T-helper 2 cell treated with Interferon-gamma antibody and Interleukin-4, amounts not matched to agents 5 μg/mL and 100 μg/mL, for 36 hours (primary cell): ENCODE measurements at places on chromosomes 5 and 9.

DNA sequence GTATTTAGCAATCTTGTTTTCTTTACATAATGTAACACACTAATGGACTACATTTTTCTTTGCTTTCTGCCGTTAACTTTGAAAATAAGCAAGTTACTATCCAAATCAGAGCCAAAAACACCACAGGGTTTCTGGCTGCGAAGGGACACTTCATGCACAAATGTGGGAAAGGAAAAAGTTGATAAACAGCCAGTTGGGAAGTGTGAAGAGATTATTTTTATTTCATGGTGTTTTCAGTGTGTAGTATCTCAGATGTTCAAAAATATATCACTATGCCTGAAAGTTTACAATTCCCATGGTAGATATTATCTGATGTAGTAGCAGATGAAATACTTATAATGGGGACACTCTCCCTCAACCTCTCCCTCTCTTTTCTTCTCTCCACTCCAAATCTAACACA, 135.3 kb downstream of the CETN3 start:
- DNase-seq: no peak

- DNase-seq: no peak
Observed at GRCh38 chr9:93308676-93309075, 124.7 kb downstream of the WNK2 start.

DNA sequence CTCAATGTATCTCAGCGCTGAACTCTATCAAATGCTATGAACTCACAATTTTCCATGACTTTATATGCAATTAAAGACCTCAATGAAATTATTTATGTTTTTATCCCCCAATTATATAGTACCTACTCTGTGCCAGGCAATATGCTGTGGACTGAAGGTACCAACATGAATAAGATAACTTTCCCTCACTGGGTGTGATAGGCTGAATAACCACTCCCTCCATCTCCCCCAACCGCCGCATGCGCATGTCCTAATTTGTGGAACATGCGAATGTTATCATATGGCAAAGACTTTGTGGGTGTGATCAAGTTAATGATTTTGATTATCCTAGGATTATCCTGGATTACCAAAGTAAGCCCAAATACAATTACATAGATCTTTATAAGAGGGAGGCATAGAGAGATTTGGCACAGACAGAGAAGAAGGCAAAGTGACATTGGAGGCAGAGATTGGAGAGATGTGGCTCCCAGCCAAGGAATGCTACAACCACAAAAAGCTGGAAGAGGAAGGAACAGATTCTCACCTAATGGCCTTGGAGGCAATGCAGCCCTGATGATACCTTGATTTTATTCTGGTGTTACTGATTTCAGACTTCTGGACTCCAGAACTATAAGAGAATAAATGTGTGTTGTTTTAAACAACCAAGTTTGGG, 149.1 kb upstream of the VCAN start:
- DNase-seq: no peak

GRCh38 chr9:132008855-132009812, 70.5 kb downstream of the MED27 start:
- no peak for DNase-seq

GRCh38 chr5:60023255-60023654, 129.7 kb upstream of the PDE4D start:
- DNase-seq: no peak

DNA sequence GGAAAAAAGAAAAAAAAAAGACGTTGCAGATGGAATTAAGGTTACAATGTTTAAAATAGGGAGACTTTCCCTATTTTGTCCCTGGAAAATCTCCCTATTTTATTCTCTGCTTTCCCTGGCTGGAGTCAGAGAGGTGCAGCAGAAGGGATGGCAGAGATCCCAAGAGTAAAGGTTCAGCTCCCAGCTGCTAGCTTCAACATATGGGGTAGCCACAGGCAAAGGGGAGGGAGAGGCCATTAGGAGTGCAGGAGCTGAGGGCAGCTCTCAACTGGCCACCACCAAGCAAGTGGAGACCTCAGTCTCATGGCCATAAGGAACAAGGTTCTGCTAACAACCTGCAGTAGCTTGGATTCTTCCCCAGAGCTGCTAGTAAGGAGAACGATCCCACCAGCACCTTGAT, 367.0 kb upstream of the DAP start:
- DNase-seq: no peak

- DNase-seq: no peak
Observed at GRCh38 chr9:97714435-97714834, 17.3 kb upstream of the XPA start.

DNA sequence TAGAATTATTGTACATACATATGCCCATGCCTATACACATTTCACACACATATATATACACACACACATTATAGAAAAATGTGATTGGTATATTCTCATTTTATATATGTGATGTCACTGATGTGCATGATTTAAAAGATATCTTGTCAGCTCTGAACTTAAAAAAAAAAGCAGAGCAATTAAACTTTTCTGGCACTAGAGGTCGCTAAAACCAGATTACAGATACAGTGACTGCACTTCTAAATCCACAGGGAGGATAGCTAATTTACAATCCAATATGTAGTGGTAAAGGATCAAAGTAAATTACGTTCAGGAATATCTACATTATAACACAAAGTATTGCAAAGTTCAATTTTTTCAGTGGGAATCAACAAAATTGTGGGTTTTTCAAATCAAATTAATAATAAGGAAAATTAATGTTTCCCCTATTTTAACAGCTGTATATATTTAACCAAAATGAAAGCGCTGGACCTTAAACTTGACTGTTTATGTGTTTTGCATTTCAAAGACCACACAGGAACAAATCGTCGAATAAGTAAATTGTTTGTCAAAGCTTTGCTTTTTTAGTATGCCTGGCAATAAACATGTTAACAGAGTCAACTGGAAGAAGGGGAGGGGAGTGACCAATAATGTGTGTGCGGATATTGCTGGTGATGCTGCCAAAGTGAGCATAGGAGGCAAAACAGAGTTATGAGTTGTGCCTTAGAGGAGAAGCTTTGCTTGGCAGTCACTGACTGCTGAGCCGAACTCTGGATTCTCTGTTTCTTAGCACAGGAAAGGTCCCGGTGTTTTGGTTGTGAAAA, 1201.4 kb upstream of the C9orf72 start:
- DNase-seq: no peak

DNA sequence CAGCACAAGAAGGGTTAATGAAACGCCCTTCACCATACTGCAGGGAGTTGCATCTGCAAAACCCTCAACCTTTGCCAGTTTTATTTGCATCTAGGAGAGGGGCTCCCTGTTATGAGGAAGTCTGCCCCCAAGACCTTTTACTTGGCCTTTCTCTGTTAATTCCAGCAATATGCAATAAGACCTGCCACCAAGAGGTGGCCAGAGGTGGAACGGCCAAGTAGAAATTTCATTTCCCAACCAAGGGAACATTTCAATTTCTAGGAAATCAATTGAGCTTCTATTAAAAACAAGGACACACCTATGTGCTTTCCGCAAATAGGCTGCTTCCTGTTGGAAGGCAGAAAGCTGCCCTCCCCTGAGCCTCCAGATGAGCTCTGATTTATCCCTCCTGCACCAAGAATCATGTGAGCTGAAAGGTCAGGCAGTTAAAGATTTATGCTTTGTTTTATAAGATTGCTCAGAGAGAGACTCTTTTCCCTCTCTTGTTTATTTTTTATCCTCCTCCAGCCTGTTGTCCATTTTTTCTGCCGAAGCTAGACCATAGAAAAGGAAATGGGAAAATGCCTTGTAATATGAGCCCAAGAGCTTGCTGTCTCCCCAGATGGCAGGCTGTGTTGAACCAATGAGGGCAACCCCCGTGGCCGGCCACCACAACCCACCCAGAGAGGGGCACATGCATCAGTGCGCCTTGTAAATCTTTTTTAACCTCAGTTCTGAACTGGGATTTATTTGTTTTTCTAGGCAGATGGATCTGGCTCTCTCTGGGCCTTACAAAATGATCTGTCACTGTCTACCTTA, 572.8 kb downstream of the TLE1 start:
- no peak for DNase-seq

GRCh38 chr9:108386859-108387384, 468.9 kb downstream of the ACTL7B start:
- no peak for DNase-seq

GRCh38 chr5:175328687-175329086, 115.3 kb downstream of the DRD1 start:
- no peak for DNase-seq

- DNase-seq: no peak
Observed at GRCh38 chr5:150613991-150614660, 26.3 kb upstream of the SYNPO start.

- DNase-seq: no peak
Observed at GRCh38 chr9:89766991-89767390, 162.2 kb downstream of the GADD45G start.

- DNase-seq: no peak
Observed at GRCh38 chr5:44565902-44566301, 176.7 kb upstream of the FGF10 start.

DNA sequence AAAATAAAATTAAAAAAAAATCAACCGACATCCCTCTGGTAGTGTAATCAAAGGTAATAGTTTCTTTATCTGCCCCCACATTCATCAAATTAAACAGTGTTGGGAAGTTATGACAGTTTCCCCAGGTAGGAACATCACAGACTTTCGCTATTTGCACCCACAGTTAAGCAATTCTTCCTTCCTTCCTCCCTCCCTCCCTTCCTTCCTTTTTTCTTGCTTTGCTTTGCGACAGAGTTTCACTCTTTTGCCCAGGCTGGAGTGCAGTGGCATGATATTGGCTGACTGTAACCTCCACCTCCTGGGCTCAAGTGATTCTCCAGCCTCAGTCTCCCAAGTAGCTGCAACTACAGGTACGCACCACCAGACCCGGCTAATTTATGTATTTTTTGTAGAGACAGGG, 10.8 kb upstream of the BICD2 start:
- no peak for DNase-seq

- no peak for DNase-seq
Observed at GRCh38 chr9:105341434-105342146, 97.1 kb downstream of the SLC44A1 start.

DNA sequence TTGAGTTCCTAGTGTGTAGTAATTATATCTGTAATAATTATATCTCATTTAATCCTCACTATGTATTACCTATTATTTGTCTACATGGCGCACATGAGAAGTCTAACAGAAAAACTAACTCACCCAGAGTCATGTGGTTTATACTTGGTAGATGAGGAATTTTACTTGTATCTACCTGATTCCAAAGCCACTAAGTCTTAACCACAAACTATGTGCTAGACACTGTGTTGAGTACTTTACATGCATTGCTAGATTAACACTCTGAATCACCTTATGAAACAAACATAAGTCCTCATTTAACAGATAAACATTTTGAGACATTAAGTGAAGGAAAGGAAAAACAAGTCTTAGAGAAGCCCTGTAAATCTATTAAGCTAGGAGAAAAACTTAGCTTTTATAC, 404.8 kb downstream of the TLR4 start:
- no peak for DNase-seq

GRCh38 chr9:81250606-81251005, 438.7 kb downstream of the TLE1 start:
- no peak for DNase-seq

GRCh38 chr5:160930406-160930805, 78.4 kb upstream of the ATP10B start:
- DNase-seq: no peak

DNA sequence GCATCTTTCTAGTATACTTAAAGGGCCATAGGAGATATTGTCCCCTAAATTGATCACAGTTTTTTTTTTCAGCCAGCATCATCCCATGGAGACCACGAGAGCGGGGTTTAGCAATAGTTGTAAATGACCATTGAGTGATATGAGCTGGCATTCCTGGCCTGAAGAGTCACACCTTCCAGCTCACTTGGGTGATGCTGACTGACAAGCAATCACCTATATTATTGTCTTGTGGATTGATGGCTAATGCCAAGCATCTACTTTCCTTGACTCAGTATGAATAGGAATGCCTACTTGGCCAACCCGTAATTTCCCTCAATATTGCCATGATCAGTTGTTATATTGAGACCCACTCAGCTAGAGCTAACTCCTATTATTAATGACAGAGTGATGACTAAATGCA, 70.5 kb downstream of the ADAMTSL1 start:
- DNase-seq: no peak

- DNase-seq: no peak
Observed at GRCh38 chr5:41161271-41161670, 52.1 kb downstream of the C6 start.

- DNase-seq: peak; percentile 15
Observed at GRCh38 chr5:88602584-88602983, 280.4 kb downstream of the MEF2C start.

GRCh38 chr9:19479874-19480273, 71.1 kb downstream of the ACER2 start:
- no peak for DNase-seq

DNA sequence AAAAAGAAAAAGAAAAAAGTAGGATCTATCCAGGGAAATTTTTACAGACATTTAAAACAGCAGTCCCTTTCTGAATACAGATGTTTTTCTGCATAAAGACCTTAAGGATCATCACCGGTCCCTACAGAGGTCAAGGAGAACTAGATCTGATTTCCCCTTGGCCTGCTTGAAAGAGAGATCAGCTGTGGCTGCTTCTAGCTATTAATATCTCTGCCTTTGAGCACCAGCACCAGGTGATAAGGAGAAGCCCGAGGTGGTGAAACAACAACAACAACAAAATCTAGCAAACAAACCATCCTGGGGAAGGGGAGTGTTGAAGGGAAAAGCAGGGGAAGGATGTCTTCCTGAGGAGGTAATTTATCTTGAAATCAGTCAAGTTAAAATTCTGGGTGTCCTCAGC, 42.1 kb downstream of the ZNF366 start:
- no peak for DNase-seq

DNA sequence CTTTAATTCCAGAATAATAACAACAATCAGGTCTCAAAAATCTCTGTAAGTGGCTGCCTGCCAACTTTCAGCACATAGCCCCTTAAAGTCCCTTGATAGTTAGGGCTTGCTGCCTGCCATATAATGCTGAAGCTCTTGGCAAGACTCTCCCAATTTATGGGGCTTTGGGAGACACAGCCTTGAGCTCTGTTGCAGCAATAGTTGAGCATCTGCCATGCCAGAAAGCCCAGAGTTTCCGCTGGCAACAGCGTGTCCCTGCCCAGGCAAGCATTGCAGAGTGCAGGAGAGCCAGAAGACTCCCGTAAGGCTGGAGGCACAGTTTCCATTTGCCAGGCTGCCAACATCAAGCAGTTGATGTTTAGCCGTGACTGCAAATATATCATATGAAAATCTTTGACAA, 678.5 kb upstream of the NUDT12 start:
- no peak for DNase-seq

DNA sequence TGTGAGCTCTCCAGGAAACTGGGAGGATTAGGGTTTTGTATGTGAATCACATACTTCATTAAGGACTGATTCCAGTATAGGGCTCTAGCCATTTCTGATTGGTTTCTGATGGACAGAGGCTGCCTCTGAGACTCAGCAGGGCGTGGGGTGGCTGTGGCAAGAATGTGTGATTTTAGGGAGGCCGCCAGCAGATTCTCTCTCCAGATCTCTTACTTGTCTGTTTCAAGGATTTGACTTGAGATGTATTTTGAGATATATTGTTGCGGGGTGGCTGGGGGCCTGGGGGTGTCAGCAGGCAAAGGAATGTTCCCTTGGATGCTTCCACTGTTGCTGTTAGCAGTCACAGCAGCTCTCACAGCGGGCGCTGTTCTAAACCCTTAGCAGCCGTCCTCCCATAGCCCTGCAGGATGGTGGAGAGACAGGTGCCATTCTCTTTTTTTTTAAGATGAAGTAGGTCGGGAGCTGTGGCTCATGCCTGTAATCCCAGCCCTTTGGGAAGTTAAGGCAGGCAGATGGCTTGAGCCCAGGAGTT, 8.0 kb upstream of the HNRNPAB start:
- no peak for DNase-seq

GRCh38 chr9:113656771-113657670, 193.5 kb downstream of the RGS3 start:
- DNase-seq: no peak

- DNase-seq: no peak
Observed at GRCh38 chr5:177328545-177329231, 17.0 kb upstream of the MXD3 start.
